Omental fat pad (tissue), 4 donors: ENCODE measurements at places on chromosomes 5 and 9.

- DNase-seq, result no peak
Measured at GRCh38 chr5:132022737-132023136, 11.3 kb upstream of the ACSL6 start.

- DNase-seq, result no peak
Measured at GRCh38 chr5:45684118-45684517, 12.1 kb downstream of the HCN1 start.

DNA sequence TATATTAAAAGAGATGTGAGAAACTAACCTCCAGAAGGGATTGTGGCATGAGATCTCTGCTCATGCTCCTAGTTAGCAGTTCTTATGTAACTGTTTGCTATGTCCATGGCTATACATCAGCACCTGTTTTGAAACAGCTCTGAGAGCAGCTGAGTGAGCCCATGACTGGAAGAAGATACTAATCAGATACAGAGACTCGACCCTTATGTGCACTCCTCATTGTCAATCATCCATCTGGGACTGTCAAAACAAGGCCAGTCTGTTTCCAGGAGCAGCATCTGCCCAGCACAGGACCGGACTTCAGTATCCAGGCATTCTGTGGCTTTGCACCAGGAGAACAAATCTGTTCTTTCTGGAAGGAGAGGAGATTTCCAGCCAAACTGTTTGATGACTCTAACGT is 77.7 kb downstream of the EFNA5 start:
- DNase-seq, result no peak

- no peak for DNase-seq
Measured at GRCh38 chr9:23741351-23741750, 84.7 kb downstream of the ELAVL2 start.

- no peak for DNase-seq
Measured at GRCh38 chr5:109703829-109704228, 14.1 kb downstream of the MAN2A1 start.

- DNase-seq, result no peak
Measured at GRCh38 chr5:1737790-1738405, 61.7 kb downstream of the MRPL36 start.
